Stromal cell of bone marrow (primary cell): ENCODE measurements at places on chromosomes 16 and 17.
A peak's percentile ranks its signal among the peaks of the same experiment; 100 is the strongest.

GRCh38 chr16:57185446-57185944, 344 bp downstream of the PSME3IP1 start:
- DNase-seq, result no peak

GRCh38 chr16:16915771-16916170, 536.8 kb downstream of the NPIPA7 start:
- no peak for DNase-seq

DNA sequence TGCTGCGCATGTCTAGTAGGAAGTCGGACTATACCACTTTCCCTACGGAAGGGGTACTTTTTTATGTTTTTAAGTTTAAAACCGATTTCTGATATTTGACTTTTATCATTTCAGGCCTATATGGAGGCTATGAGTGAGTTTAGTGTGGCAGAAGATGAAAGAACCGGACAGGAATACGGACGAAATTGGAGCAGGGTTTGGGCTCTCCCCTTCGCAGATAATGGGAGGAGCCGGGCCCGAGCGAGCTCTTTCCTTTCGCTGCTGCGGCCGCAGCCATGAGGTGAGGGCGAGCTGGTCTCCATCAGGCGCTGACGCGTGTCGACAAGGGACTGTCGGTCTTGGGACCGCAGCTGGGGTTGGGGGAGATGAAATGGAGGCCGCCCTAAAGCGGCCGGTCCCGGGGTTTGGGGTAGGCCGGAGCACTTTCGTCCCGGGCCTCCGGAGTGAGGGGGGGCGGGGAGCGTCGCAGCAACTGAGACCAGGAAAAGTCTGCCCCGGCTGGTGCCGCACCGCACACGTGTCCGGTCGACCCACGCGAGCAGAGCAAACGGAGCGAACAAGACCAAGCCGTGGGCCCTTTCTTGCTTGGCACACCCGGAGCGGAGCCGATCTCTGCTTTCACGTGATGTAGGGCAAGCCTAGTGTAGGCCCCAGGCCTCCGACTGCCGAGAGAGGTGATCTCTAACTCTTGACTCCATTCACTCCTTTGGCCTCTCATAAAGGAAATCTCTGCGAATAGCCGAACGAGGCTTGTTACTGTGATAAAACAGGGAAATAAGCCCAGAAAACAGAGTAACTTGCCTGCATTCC, at the start of gene RPL19:
Gene RPL19, plus strand, starts transcription at position 214 of the 810 bp plus-strand sequence. Its CDS starts 62 bp downstream, at position 276.
- DNase-seq, result no peak

- no peak for DNase-seq
Observed at GRCh38 chr16:54241525-54241924, 45.1 kb downstream of the IRX3 start.

- no peak for DNase-seq
Observed at GRCh38 chr17:14731591-14731990, 430.7 kb downstream of the HS3ST3B1 start.

DNA sequence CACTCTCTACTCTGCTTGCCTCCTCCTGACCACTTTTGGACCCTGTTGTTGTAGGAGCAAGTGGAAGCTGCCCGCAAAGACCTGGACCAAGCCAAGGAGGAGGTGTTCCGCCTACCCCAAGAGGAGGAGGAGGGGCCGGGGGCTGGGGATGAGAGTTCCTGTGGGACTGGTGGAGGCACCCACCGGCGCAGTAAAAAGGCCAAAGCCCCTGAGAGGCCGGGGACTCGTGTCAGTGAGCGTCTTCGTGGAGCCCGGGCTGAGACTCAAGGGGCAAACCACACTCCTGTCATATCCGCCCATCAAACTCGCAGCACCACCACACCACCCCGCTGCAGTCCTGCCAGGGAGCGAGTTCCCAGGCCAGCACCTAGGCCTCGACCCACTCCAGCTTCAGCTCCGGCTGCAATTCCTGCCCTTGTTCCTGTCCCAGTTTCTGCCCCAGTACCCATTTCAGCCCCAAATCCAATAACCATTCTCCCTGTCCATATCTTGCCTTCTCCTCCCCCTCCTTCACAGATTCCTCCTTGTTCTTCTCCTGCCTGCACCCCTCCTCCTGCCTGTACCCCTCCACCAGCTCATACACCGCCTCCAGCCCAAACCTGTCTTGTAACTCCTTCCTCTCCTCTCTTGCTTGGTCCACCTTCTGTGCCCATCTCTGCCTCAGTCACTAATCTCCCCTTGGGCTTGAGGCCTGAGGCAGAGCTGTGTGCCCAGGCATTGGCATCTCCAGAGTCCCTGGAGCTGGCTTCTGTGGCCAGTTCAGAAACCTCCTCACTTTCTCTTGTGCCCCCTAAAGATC, 11.0 kb upstream of the PHKG2 start:
- DNase-seq, result no peak

DNA sequence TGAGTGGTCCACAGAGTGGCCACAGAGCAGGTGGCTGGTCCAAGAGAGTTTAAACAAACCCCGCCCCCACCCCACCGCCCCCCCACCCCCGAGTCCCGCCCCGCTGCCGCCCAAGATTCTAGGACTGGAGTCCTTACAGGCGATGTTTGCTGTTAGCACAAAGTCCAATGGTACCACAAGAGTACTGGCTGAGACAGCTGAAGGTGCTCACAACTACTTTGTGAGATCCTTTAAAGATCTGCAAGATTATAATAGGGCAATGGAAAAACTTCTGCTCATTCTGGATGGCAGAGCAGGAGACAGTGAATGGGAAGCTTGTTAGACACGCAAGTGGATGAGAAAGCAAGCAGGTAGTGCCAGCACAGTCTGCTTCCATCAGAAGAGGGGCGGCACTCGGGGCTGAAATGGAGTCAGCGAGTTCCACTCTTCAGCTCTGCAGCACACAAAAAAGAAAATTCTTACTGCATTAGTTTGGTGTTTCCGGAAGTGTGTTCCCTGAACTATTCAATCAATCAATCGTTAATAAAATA, 4.7 kb upstream of the TEKT3 start:
- DNase-seq, result no peak

GRCh38 chr16:47944589-47944988, 211.2 kb downstream of the ABCC12 start:
- no peak for DNase-seq

DNA sequence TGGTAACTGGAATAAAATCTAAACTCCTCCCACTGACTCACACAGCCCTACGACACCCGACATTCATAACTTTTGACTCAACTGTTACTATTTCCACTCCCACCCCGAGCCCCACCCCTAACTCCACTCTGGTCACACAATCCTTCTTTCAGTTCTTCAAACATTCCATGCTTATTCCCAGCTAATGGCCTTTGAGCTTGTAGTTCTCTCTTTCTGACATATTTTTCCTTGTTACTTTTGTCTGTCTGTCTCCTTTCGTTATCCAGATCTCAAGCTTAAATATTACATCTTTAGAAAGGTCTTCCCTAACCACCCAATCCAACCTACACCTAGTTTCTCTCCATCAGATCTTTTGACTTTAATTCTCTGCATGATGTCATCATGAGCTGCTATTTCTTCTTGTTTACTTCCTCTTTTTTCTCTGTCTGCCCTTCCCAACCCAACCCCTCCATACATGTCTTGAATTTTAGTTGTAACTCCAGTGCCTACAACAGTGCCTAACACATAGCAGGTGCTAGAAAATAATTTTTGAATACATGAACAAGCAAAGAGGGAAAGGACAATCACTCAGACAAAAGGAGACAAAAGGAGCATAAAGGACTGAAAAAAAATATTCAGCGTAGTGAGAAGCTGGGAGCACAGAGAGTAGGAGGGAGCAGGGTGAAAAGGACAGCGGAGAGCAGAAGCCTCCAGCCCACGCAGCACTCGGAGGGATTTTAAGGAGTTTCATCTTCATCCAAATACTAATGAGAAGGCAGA, 65.2 kb upstream of the SMIM36 start:
- peak; percentile 85 for DNase-seq

- no peak for DNase-seq
Observed at GRCh38 chr16:87778476-87778829, 12.7 kb upstream of the KLHDC4 start.

DNA sequence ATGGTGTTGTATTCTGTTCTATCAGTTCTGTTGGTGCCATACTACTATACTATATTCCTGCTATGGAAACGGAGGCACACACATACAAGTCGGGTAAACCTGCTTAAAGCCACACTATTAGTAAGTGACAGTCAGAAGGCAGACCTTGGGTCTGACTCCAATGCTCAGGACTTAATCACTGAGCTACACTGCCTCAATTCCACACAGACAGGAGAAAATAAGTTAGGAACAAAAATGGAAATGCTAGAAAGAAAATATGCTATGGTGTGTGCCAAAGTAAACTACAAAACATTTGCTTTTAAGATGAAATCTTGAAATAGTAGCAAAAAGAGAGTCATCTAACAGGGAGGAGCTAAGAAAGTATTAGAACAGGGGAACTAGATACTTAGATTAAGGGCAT, 48.1 kb downstream of the MYO1D start:
- DNase-seq, result no peak

GRCh38 chr16:48371393-48371780, 13.8 kb downstream of the SIAH1 start:
- no peak for DNase-seq

DNA sequence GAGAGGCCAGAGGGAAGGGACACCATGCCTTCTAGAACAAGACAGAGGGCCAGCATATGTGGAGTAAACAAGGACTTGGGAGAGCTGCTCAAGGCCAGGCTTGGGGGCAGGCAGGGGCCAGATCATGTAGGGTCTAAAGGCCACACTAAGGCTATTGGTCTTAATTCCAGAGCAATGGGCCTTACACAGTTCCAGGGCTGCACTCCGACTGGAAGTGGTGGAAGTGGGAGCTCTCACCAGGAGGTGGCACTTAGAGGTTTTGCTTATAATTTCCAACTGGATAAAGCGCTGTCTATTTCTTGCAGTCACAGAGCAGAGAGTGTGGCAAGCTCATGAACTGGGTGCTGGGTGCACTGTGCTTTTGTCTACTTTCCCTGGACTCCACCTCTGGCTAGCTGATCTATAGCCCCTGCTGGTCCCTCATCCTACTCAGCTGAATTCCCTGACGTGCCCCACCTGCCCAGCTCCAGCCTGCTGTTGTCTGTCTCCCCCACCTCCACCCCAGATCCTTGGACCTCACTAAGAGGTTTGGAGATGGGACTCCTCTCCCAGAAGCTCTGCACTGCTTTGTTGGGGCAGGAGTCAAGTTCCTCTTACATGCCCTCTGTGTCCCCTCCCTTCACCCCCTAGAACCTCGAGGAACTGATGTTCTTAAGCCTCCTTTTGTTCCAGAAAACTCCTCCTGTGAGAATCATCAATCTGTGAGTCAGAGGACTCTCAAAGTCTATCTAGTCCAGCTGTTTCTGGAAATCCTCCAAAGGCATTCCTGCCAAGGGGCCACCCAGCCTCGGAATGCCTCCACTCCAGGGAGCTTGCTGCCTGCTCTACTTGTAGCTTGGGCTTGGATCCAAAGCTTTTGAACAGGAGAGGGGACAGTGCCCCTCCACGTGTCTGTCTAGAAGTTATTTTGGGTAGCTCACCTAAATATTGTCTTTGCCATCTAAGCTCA, 48.1 kb upstream of the KSR1 start:
- DNase-seq, result peak; percentile 34

GRCh38 chr17:204427-205147, 23.1 kb upstream of the DOC2B start:
- DNase-seq, result no peak

- no peak for DNase-seq
Observed at GRCh38 chr16:74372369-74372768, 3.7 kb upstream of the NPIPB15 start.

GRCh38 chr17:41683441-41684007, 5.2 kb upstream of the EIF1 start:
- no peak for DNase-seq
